Type B pancreatic cell (in vitro differentiated cells): ENCODE measurements at places on chromosomes 4 and X. TPM values are rescaled to one million over a fixed set of nuclear protein-coding genes. Genes with fewer than 3 reads are reported as not detected.

GRCh38 chrX:41705680-41706374 lies 17.1 kb downstream of the GPR34 start:
- DNase-seq = no peak

DNA sequence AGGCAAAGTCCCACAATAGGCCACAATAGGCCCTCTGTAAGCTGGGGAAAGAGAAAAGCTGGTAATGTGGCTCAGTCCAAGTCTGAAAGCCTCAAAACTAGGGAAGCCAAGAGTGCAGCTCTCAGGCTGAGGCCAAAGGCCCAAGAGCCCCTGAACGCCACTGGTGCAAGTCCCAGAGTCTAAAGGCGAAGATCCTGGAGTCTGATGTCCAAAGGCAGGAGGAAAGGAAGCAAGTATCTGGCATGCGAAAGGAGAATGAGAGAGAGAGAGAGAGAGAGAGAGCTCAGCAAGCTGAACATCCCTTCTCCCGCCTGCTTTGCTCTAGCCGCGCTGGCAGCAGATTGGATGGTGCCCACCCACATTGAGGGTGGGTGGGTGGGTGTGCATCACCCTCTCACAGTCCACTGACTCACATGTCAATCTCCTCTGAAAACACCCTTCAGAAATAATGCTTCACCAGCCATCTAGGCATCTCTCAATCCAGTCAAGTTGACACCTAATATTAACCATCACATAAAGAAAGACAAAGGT lies 30.9 kb upstream of the ELF2 start:
- no peak for DNase-seq

GRCh38 chr4:140250989-140251552 lies 97.1 kb upstream of the MAML3 start:
- no peak for DNase-seq

GRCh38 chr4:157115613-157116335 lies 39.8 kb downstream of the GLRB start:
- no peak for DNase-seq

DNA sequence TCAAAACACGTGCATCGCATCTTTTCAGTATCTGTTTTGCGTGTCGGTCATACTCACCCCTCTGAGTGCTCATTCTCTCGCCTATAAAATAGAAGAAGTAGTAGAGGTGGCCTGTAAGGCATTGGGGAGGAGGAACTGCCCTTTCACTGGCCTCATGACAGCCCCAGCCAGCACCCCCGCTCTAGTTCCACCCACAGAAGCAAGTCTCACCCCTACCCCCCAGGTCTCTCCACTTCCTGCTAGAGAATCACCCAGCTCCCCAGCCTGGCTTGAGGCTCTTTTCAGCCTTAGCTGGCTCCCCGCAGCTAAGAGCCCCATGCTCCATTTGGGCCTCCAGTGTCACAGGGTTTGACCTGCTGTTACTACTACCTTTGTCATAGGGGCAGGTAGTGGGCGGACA lies 11.8 kb downstream of the HDAC6 start:
- DNase-seq = no peak

DNA sequence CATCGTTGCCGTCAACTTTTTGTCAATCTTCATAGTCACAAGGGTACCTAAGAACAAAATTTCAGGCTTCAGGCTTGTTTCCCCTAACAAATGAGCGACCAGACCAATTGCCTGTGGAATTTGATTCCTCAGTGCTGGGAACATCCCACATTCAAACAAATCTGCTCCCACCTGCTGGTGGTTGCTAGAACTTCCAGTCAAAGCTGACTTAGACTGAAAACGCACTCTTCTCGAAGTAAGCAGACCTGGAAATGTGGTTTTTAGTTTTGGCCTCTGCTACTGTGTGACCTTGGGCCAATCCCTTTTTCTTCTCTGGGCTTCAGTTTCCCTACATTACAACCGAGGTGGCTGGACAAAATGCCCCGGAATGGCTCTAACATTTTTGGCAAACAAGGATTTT lies 1.8 kb upstream of the GABRQ start:
- DNase-seq = no peak

DNA sequence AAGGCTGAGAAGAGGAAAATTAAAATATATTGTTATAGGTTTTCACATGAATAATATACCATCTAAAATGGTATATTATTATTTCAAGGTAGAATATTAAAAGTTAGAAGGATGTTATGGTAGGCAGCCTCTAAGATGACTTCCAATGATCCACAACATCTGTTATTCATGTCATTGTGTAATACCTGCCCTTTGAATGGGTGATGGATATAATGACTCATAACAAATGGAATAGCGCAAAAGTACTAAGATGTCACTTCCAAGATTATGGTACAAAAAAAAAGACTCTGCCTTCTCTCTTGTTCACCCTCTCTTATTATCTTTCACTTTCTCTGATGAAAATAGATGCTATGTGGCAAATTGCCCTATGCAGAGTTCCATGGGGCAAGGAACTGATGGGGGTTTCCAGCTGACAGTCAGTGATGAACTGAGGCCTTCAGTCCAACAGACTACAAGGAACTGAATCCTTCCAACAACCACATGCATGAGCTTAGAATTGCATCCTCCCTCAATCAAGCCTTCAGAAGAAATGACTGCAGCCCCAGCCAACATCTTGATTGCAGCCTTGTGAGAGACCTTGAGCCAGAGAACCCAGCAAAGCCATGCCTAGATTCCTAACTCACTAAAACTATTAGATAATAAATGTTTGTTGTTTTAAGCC lies 57.7 kb downstream of the HS6ST2 start:
- DNase-seq = no peak

GRCh38 chrX:121598356-121598755 lies 550.9 kb downstream of the GLUD2 start:
- DNase-seq = no peak

- DNase-seq = no peak
These were observed 329.4 kb upstream of the PCDH18 start for GRCh38 chr4:137861682-137862081.

GRCh38 chr4:118784776-118785175 lies 51.1 kb downstream of the SEC24D start:
- no peak for DNase-seq

DNA sequence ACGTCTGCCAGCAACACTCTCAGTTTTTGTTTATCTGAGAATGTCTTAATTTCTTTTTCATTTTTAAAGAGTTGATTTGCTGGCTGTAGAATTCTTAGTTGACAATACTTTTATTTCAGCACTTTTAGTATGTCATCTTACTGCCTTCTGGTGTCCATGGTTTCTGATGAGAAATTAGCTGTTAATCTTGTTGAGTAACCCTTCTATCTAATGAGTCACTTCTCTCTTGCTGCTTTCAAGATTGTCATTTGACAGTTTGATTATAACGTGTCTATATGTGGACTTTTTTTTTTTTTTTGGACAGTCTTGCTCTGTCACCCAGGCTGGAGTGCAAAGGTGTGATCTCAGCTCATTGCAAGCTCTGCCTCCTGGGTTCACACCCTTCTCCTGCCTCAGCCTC lies 24.0 kb upstream of the TMEM255A start:
- DNase-seq = no peak

DNA sequence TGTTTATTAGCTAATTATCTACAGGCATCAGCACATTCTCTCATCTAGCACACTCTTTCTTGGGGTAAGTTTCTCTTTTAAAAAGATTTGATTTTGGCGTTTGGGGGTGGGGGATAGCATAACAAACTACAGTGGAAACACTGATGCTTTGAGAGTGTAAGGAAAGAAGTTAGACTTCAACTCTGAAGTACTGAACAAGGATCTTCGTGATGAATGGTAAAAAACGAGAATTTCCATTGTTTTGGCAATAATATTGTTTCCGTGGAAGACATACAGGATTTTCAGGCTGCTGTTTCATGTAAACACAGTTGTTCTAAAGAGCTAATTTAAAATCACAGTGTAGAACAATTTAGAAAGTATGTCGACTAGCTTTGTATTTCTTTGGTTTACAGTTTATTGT lies 451 bp downstream of the LPAR4 start:
- DNase-seq = no peak

DNA sequence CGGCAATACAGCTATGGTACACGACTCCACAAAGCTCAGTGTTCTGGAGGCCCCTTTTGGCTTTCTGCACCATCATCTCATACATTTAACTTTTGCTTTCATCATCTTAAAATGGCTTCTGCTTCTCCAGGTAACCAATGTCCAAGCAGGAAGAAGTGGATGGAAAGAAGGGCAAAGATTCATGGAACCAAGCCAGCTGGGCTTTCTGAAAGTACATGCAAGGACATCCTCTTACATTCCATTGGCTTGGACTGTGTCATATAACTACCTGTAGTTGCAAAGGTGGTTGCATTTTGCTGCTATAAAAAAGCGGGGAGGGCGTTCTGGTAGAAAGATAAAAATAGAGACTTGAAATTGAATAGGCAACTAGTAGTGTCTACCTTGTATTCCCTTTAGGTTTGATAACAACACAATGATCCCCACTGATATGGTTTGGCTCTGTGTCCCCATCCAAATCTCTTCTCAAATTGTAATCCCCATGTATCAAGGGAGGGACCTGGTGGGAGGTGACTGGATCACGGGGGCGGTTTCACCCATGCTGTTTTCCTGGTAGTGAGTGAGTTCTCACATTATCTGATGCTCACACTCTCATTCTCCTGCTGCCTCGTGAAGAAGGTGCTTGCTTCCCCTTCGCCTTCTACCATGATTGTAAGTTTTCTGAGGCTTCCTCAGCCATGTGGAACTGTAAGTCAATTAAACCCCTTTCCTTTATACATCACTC lies 6.7 kb upstream of the FHIP1A start:
- no peak for DNase-seq

- DNase-seq = no peak
These were observed 13.2 kb downstream of the GALNT7 start for GRCh38 chr4:173181848-173182247.

DNA sequence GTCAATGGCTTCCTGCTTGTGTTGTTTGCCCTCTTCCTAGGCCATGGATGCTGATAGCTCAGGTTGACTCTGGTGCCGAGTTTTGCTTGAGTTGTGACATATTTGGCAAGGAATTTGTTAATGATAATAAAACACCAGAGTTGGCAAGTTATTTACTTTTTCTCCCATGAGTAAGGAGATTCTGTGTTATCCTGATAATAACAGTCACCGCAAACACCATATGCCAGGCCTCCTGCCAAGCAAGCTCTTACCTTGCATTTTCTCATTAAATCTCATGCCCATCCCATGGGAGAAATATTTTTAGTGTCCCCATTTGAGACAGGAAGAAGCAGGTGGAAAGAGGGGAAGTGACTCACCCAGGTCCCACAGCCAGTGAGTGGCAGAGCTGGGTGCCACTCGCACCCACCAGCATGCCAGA lies 67.4 kb upstream of the CLCN4 start:
- no peak for DNase-seq

GRCh38 chr4:152515678-152516077 lies 20.2 kb downstream of the FBXW7 start:
- DNase-seq = no peak

DNA sequence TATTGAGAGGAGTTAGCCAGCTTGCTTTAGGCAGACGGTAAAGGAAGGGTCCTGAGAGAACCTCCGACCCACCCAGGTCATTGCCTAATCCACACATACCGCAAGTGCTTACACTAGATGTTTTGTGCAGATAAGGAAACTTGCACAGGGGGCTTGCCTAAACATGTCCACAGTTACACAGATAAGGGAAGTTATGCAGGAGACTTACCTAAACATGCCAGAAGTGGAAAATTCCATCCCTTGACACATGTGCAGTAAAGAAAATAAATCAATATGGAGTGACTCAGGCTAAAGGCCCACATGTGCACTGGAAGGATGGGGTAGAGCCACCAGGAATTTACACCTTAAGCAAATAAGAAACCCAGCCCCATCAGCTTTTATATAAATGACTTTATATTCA lies 232.8 kb upstream of the HDX start:
- DNase-seq = no peak

DNA sequence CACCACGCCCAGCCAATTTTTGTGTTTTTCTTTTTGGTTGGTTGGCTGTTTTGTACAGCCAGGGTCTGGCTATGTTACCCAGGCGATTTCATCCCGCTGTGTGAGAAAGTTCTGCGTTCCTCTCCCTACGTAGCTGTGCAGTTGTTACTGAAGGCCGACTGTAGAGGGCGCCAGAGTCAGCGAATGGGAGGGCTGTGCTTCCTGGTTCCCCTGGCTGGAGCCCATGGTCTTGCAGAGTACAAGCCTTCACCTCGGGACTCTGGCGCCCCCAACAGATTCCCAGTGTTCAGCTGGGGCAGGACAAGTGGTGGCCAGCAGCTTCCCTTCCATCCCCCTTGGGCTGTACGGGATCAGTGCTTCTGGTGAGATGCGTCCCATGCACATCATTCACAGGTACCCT lies 5.6 kb upstream of the CT45A1 start:
- no peak for DNase-seq

DNA sequence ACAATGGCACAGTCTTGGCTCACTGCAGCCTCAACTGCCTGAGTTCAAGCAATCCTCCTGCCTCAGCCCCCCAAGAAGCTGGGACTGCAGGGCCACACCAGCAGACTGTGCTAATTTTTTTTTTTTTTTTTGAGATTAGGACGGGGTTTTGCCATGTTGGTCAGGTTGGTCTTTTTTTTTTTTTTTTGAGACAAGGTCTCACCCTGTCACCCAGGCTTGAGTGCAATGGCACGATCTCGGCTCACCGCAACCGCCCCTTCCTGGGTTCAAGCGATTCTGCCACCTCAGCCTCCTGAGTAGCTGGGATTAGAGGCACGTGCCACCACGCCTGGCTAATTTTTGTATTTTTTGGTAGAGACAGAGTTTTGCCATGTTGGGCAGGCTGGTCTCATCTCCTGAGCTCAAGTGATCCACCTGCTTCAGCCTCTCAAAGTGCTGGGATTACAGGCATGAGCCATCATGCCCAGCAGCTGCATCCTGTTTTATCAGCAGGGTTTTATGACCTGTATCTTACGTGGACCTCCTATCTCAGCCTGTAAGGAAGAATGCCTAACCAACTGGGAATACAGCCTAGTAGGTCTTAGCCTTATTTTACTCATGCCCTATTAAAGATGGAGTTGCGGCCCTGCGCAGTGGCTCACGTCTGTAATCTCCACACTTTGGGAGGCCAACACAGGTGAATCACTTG lies 13.2 kb upstream of the MRPL1 start:
- DNase-seq = no peak

DNA sequence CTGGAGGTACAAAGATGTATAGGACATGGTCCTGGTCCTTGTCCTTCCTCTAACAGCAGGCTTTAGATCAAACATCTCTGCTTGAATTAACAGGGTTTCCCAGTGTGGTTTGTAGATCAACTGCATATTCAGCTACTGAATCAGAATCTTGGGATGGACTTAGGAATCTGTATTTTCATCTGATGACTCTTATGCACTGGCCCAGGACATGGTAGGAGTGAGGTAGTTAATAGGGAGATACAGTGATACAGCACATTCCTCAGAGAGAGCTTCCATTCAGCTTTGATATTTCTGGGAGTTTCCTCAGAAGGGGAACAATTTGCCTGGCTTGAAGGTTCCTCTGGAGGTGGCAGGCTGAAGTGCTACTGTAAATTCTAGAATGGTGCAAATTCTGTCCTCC lies 203.1 kb downstream of the LARP7 start:
- no peak for DNase-seq

- no peak for DNase-seq
These were observed 123.9 kb upstream of the ACSL4 start for GRCh38 chrX:109856974-109857373.

- no peak for DNase-seq
These were observed 683.5 kb upstream of the GRIA3 start for GRCh38 chrX:122500556-122500955.

S100G gene
- 5.5 and 30.8 TPM in 2 replicates for total RNA-seq

HPRT1 gene
- 13.7 and 20.5 TPM in 2 replicates for total RNA-seq

CXXC4 gene
- total RNA-seq = 3.9 and 4.2 TPM in 2 replicates

DDIT4L gene
- 5.7 and 6.7 TPM in 2 replicates for total RNA-seq

FATE1 gene
- 0.29 and 0.62 TPM in 2 replicates for total RNA-seq

CXorf65 gene
- total RNA-seq = not detected in 2 replicates

ADH7 gene
- 0.17 and 0.83 TPM in 2 replicates for total RNA-seq

GUCY1A1 gene
- total RNA-seq = 6.2 and 8.6 TPM in 2 replicates
